ENCODE measurements at places on chromosomes 16 and 17. TPM values are rescaled to one million over a fixed set of nuclear protein-coding genes. Genes with fewer than 3 reads are reported as not detected.

DNA sequence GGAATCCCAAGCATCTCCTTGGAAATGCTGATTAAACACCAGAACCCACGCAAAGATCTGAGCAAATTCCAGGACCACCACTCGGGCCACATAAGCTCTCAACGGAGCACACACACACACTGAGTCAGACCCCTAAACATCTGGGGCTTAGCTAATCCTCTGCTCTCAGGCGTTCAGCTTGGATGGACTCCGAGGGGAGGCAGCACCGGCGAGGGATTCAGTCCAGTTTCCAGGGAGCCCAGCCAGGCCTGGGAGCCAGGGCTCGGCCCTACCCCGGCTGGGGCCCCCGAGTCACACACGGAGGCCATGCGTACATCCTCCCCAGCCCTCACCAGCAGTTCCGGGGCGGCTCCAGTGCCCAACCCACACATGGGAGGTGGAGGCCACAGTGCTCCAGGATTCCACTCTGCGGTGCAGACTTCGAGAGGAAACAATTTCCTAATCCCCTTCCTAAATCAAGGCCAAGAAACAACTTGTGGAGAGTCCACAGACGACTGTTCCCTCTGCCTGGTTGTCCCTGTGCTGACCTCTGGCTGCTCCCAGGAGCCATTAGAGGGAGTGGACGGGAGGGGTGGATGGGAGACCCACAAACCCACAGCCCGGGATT is 70.5 kb downstream of the GAS7 start:
- peak; percentile 87 for DNase-seq

DNA sequence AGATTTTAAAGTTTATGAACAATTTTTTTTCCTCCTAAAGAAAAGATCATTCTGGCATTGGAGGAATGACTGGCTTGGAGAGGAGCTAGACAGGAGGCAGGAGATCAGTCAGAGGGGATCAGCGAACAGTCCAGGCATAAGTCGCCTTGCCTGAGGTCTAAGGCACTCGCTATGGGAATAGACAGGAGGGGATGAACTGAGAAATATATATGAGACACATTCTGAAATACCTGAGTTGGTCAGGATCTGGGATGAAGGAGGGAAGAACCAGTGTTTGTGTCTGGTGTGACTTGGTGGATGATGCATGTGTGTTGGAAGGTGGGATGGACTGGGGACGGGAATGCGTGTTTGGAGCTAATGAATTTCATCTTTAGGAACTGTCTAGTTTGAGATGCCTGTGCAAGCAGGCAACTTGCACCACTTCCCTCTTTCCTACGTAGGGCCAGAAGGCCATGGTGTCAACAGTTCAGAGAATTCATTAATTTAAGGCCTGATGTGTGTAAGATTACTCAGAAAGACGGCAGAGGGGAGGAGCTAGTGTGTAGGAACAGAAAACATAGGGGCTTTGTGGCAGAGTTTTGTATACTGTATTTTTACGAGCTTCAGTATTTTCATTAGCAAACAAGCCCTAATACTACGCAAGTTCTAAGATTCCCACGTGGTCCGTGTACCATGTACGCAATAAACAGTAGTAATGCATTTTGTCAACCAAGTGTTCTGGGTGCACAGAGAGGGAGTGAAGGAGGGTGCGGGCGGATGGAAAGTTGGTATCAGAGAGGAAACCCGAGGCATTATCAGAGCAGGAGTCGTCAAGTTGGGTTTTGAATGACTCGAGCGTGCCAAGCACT is 825 bp downstream of the HEATR6 start:
- no peak for DNase-seq

DNA sequence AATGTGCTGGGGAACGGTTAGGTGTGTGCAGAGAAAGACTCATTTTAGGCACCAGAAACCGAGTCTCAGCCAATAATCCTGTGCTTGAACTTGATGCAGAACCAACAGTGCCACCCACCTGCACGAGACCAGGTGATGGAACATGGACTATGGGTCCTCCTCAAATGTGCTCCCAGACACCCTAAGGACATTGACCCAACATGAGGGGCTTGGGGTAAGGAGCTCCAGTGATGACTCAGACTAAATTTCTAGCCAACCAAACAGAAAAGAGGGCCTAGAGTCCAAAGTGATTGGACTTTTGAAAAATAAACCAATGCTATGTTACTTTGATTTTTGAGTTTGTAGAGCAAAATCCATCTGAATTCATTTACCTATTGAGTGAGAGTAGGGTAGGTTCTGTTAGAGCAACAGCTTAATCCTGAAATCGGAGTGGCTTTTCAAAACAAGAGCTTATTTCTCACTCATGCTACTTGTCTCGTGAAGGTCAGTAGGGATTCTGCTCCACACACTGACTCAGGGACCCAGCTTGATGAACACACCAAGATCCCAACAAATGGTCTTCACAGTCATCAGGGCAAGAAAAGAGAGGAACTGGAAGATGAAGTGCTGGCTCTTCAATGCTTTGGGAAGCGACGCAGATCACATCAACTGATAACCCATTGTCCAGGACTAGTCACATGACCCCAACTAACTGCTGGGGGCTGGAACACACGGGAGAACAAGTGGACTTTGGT is 21.8 kb downstream of the FAM20A start:
- DNase-seq: no peak

TPSG1 gene
- not detected for total RNA-seq

TEPSIN gene
- total RNA-seq: 15.9 TPM

Data from left ventricle myocardium inferior (tissue), 1 donor.